ENCODE measurements at places on chromosomes 16 and 17.

DNA sequence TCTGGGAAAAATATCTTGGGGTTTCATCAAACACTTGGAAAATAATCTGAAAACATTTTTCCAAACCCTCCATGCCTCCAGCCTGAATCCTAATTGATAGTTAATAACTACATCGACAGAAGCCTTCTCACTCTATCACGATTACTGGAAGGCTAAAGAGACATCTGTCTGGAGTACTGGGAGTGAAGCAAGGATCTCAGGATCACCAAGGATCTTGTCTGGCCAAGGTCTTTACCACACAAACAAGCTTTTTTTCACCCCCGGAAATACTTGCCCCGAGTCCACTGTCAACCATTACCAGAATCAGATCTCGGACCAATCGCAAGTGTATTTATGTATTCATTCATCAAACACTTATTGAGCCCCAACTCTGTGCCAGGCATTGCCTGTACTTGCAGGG is 28.3 kb upstream of the CRISPLD2 start:
- no peak for DNase-seq

DNA sequence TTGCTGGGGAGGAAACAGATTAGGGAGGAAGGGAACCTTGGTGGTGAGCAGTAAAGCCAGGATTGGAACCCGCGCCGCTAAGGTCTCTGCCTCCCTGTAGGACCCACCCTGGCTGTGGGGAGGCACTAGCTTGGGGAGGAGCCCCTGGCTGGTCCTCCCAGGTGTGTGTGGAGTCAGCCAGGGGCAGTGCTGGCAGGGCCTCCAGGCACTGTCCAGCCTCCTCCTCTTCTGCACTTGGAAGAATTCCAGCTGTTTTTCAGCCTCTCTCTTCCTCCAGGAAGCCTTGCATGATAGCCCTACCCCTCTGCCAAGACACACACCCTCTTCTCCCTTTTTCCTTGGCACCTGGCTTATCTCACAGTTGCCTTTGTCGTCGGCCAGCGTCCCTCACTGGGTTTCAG is 34.8 kb downstream of the TMEM235 start:
- no peak for DNase-seq

DNA sequence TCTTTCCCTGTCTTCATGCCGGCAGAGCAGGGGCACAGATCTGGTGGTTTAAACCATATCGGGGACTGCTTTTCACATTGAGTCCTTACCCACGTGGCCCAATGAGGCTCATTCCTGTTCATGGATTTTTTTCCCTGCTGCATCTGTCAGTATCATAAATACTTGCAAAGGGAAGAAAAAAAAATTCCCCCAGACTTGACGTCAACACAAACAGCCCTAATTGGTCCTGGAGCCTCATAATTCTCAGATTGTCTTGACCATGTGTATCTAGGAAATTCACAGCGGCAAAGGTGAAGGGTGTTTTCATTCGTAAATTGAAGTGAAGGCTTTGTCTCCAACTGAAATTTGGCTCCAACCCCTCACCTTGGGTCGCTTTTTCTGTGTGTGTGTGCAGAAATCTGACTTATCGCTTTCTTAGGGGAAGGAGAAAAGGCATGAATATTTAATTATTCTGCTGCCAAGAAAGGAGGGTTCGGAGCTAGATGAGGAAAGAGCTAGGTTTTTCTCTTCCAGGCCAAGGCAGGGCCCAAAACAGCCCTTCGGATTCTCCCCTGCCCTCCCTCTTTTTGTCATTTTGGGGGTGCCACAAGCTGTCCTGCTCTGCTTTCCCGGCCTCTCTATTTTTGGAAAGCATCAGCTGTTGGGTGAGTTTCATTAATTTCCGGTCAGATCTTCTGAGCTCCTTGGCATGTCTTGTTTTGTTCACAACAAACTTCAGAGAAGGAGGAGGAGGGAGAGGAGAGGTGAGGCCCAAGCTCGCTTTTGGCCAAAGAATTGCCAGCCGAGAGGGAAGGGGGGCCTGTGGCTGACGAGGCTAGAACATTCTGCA is 17.8 kb upstream of the CIBAR2 start:
- DNase-seq = no peak

DNA sequence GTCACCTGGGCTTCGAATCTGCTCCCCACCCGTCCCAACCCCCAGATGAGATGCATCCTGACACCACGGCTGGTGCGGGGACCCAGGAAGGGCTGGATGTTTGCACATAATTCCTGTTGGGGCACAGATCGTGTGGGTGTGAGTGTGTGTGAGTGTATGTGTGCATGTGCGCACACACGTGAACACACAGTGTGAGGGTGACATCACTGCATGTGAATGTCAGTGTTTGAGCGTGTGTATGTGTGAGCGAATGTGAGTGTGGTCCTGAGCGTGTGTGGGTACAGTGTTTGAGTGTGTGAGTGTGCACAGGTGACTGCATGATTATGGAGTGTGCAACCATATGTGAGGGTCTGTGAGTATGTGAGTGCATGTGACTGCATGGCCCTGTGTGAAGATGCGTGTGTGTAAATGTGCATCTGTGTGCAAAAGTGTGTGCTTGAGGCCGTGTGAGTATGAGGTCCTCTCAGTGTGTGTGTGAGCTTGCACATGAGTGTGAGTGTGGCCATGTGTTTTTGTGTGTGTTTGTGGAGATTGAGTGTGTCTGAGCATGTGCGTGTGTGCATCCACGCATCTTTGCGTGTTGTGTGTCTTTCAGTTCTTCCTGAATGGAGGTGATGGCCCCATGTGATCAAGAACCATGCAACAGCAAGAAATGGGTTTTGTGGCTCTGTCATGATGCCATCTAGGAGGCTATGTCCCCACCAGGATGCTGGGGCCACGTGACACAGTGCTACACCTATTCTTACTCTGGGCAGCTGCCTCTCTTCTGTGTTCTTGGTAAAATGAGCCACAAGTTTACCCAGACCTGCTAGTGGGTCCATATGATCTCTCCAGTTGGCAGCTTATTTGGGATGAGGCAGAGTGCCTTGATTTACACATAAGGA is 70.5 kb upstream of the GCSH start:
- DNase-seq = no peak

DNA sequence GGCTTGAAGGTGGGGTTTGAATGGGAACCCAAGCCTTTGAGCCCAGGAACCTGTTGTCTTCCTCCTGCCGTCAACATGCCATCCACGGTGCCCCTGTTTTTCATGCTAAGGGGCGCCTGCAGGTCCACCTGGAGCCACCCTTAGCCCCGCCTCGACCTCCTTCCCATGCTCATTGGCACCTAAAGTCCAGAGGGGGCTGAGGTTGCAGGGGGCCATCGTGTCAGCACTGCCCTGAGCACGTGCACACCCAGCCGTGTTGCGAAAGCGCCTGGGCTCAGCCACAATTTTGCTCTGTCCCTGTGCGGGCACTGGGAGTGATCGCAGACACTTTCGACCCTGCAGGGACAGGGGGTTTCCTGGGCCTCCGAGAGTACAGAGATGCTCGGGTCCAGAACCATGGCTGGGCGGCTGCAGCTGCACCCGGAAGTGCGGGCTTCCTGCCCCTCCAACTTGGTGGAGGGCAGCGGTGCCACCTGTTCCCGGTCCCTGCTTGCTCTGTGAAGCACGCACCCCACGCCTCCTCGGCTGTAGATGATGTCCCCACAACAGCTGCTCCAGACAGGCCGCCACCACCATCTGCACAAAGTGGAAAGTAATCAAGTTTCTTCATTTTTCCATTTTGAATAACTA is 454.7 kb downstream of the CDH8 start:
- DNase-seq = no peak

GRCh38 chr16:49596648-49597291 is 223.2 kb downstream of the C16orf78 start:
- DNase-seq = no peak

DNA sequence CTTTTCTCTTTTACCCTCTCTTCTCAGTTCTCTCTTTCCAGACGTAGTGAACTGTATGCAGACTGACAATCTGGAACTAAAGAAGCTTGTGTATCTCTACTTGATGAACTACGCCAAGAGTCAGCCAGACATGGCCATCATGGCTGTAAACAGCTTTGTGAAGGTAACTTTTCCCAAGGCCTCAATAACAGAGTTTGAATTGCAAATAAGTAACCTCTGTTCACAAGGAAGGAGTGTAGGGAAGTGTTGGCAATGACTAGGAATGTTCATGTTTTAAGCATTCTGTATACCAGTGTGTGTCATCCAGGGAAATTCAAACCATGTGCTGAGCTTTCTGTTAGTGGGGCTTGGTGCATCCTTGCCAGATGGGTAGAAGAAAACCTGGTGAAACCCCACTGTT is 18.6 kb downstream of the AP2B1 start:
- no peak for DNase-seq

DNA sequence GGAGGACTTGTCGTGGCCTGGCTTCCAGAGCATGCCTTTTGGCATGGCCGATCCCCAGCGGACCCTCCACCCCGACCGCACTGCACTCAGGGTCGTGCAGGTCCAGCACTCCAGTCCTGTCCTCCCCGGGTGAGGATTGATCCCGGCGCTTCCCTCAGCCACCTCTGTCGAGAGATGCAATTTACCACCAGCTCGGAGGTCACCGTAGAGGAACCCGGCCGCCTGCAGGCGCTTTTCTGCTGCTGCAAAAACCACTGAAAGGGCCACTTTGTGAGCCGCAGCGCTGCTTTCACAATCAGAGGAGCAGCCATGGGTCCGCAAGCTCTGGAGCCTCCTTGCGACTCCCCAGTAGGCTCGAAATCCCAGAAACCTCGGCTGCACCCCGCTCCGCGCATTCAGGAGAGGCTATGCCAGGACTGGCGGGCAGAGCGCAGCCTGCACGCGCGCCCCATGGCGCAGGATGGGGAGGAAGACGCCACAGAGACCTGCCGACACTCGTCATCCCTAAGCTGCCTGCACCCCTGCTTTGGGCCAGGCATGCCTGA is 134.2 kb downstream of the HS3ST2 start:
- DNase-seq = no peak

DNA sequence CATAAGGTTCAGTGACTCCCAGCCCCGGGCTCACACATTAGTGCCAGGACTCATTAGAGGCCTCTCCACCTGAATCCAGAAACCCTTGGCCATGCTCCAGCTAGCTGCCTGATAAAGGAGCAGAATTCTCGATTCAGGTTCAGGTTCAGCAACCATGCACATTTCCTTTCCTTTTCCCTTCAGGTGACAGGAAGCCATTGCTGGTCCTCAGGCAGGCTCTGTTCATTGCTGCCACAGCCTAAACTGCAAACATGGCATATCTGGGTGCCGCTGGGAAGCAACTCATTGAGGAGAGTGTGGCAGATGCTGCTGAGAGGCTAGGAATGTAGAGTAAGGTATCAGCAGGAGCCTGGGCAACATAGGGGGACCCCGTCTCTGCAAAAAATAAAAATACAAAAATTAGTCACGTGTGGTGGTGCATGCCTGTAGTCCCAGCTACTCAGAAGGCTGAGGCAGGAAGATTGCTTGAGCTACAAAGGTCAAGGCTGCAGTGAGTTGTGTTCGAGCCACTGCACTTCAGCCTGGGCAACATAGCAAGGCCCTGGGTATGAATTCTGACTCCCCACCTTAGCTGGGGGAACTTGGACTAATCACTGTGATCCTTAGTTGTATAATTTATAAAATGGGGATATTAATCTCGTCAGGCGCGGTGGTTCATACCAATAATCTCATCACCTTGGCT is 28.7 kb downstream of the ARL4D start:
- no peak for DNase-seq

- no peak for DNase-seq
Measured at GRCh38 chr16:16062023-16062937, 112.9 kb downstream of the ABCC1 start.

GRCh38 chr16:85310868-85311585 is 198.8 kb upstream of the CIBAR2 start:
- no peak for DNase-seq

DNA sequence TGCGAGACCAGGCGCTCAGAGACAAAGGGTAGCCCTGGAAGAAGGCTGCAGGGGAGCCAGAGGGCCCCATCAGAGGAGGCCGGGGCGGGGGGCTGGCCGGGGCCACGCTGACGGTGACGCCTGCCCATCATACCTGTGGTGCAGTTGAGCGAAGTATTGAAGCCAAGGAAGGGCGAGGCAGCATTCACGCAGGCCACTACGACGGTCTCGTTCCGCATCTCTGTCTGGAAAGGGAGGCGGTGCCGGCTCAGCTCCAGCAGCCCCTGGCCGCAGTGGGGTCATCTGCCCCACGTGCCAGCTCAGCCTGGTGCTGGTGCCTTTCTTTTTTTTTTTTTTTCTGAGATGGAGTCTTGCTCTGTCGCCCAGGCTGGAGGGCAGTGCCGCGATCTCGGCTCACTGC is 4.9 kb upstream of the MRPL28 start:
- DNase-seq = no peak

DNA sequence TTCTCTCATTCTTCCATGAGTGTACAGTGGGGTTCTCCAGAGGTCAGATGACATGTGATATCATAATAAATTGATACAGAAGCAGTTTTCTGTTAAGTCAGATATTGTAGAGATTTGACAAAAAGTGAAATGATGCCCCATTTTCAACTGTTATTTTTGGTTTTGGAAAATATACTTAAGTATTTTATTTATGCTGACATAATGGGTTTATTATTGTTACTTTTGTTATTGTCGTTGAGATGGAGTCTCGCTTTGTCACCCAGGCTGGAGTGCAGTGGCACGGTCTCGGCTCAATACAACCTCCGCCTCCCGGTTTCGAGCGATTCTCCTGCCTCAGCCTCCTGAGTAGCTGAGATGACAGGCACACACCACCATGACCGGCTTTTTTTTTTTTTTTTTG is 94.4 kb downstream of the DNAH9 start:
- no peak for DNase-seq

DNA sequence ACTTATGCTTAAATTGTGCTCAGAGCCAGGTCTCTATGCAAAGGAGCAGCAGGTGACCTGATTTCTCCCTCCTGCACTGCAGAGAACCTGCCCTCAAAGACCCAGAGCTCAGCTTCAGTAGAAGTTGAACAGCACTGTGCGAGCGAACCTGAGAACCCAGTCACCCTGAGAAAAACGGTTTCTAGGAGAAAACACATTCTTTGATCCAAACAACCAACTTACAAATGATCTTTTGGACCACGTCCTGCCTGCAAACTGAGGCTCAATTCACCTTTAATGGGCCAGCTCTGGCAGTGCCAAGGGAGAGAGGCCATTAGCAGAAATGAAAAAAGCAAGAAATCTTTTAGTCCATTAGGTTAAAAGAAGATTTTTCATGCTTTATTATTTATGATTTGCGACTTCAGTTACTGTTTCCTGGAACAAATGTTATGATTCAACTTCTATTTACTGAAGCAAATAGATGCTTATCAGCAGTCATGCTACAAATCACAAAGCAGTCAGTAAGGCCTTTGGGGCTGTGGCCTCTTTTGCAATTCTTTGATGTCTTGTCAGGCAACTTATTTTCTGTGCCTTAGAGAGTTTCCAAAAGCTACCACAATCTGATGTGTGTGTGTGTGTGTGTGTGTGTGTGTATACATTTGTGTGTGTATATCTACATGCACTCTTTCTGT is 65.7 kb upstream of the LRRC37A3 start:
- DNase-seq = no peak

DNA sequence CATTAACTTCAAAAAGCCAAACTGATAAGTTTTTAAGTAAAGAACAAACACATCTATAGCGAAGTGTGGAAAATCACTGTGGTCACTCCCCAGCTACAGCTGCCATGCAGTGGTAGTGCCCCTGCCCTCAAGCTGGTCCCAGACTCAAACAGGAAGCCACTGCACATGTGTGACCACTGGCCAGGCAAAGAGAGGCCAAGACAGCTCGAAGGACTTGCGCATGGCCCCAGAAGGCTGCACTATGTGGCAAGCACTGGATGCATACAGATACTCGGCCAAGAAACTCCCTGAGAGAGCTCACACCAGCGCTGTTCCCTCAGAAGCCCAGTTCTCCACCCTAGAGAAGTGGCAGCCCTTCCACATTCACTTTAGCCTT is 82.4 kb downstream of the ANKRD11 start:
- no peak for DNase-seq

- no peak for DNase-seq
Measured at GRCh38 chr17:61872099-61872498, 8.8 kb upstream of the BRIP1 start.

Measured in non-pigmented ciliary epithelial cell (primary cell).